Hindlimb muscle (tissue), 1 donor: ENCODE measurements at places on chromosomes 4 and X.

DNA sequence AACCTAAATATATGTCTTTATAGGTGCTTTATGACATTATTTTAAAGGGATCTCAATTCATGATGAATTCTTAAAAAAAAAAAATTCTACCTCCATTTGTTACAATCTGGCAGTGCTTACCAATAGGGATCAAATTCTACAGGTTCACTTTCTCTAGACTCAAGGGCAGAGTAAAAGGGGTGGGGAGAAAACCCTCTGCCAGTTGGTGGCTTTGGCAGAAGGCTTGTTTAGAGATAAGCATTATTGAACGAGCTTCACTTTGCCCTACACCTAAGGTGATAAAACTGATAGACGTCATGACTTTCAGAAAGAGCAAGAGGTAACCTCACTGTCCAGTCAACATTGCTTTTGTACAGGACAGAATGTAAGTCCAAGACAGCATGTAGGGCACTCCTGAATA is 53.6 kb downstream of the OSTC start:
- DNase-seq = no peak

- DNase-seq = no peak
Measured at GRCh38 chr4:17722356-17722700, 59.1 kb downstream of the FAM184B start.

DNA sequence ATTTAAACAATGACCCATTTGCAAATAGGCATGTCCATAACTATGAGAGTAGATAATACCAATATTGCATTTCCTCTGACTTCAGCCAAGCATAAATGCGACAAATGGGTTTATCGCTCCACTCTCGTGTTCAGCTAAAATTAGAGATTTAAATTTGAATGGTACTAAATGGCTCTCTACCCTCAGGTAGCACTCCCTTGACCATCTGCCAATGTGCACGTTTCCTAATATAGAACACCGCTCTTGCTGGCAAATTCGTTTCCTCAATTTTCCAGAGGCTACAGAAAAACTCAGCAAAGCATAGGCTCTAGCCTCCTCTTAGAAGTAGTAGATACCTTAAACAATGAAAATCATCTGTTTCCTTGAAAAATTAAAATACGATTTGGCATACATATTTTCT is 251.6 kb downstream of the ADGRA3 start:
- no peak for DNase-seq

- peak; percentile 26 for DNase-seq
Measured at GRCh38 chrX:77450996-77451395, 3.8 kb downstream of the FGF16 start.

DNA sequence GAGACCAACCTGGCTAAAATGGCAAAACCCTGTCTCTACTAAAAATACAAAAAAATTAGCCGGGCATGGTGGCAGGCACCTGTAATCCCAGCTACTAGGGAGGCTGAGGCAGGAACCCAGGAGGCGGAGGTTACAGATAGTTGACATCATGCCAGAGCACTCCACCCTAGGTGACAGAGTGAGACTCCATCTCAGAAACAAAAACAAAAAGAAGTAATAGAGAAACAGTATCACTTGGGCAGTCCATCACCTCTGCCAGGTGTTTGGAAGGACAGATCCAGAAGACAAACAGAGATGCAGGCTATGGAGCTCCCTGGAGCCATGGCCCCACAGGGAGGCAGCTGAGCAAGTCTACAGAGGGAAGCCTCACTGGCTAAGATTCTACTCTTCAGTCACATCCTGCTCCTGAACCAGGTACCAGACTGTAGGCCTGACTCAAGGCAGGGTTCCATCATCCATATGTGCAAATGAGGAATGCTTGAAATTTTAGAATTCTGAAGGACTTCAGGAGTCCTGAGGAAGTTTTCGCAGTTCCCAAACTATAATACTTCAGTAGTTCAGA is 81.4 kb upstream of the CPEB2 start:
- no peak for DNase-seq

DNA sequence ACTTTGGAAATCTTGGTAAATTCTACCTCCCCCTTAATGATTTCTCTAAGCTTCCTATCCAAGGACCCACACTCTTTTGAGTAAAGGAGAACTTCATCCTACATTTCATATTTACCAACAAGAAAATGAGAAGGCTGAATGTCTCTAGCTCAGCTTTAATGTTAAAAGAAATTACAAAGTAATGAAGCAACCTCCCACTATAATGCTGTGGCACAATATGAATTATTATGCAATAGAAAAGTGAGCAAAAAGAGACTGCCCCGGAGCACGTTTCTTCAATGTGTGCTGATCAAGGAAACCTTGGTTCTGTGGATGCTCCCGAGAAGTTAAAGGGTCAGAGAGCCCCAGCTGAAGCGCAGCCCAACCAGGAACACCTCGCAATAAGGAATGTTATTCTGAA is 9.1 kb upstream of the TBC1D1 start:
- DNase-seq = no peak
